ENCODE measurements at places on chromosomes 11 and 22. TPM values are rescaled to one million over a fixed set of nuclear protein-coding genes. Genes with fewer than 3 reads are reported as not detected.

Gene NNMT
- 7.9 TPM for total RNA-seq

DNA sequence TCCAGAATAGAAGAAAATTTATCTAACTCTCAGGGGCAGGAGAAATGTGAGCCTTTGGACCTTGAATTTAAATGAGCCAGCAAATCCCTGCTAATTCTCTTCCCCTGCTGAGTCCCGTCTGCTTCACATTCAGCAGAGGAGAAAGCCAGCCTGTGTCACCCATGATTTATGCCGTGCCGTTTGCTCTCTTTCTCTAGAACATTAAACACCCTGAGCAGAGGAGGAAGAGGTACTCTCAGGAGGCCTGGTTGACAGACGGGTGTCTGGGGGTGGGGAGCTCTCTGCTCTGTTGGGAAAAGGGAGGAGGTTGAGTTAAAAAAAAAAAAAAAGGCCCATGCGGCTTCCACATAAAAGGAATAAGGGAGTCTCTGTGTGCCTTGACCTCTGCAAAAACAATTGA, 11.3 kb upstream of the MTMR3 start:
- no peak for DNase-seq

- DNase-seq: no peak
Observed at GRCh38 chr22:35410663-35411034, 10.7 kb downstream of the MCM5 start.

GRCh38 chr22:36807627-36808026, 9.2 kb downstream of the PVALB start:
- DNase-seq: no peak

- DNase-seq: no peak
Observed at GRCh38 chr22:36327922-36328551, 59.7 kb downstream of the MYH9 start.

Gene JHY
- 4.2 TPM for total RNA-seq

GRCh38 chr11:110497231-110497978, 67.7 kb downstream of the FDX1 start:
- DNase-seq: no peak

Gene OLFML1
- total RNA-seq: 0.66 TPM

Gene TUBGCP6
- total RNA-seq: 19.2 TPM

DNA sequence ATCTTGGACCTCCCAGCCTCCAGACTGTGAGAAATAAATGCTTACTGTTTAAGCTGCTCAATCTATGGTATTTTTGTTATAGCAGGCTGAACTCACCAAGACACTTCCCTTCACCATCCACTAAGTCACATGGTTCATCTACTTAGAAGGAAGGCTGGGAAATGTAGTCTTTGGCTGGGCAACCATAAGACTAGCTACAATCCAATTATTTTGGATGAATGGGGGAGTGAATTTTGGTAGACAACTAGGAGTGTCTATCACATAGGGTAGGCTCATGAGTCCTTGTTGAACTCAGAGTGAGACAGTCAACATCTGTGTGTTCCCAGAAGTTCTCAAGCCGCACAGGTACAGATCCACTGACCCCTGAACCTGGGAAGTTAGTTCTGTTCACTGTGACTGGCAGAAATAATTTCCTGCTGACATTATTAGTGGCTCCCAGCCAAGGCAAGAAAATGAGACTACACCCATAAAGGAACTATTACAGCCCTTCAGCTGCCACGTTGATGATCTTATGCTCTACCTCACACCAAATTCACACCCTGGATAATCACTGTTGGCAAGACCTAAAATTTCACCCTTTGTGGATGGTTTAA, 3.1 kb upstream of the SLC35C1 start:
- no peak for DNase-seq

GRCh38 chr11:6667733-6668374, 12.2 kb upstream of the DCHS1 start:
- no peak for DNase-seq

GRCh38 chr11:86537541-86538222, 134.7 kb downstream of the ME3 start:
- no peak for DNase-seq

GRCh38 chr11:62497132-62497801, 49.3 kb downstream of the AHNAK start:
- DNase-seq: no peak

- peak; percentile 71 for DNase-seq
Observed at GRCh38 chr11:95453616-95454171, 222.7 kb upstream of the SESN3 start.

DNA sequence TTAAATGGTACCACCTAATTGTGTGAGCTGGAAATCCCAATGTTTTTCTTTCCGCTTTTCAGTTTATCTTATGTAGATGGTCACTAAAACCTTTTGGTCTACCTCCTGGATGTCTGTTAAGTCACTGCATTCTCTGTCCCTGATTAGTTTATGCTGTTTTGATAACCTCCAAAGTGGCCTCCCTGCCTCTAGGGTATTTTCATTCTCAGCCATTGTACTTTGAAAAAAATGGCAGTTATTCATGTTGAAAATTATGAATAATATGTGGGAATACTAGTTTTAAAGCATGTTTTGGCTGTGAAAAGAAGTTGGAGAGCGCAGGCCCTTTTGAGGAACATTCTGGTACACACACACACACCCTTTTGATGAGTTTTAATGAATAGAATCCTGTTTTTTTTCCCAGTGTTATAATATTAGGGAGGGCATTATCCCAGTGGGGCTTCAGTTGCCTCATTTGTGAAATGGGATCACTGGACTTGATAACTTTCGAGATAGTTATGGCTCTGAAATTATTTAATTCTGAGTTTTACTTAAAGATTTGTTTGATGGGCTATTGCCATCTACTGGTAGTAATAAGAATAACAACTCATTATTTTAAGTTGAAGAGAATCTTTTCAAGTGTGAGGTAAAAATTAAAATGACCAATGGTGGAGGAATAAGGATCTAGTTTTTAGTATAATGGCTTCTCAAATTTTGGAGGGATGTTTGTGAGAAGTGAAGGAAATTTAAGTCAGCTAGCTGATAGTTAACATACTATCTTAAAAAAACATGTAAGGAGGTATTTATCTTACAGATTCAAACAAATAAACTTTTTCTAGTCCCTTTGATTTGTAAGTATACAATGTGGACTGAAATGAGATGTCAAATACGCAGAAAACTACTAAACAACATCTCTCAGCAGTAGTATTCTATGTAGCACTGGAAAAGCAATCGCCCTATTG, 3.9 kb downstream of the FDX1 start:
- DNase-seq: no peak

Gene GAS2
- total RNA-seq: 7.7 TPM

DNA sequence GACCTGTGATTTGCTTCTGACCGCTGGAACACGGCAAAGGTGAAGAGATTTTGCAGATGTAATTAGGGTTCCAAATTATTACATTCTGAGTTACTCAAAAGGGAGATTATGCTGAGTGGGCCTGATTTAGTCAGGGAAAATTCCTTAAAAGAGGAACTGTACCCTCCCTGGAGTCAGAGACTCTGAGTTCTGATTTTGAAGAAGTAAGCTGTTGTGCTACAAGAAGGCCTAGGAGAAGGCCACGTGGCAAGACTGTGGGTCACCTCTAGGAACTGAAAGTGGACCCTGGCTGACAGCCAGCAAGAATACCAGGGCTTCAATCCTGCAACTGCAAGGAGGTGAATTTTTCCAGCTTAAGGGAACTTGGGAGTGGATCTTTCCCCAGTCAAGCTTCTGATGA, 45.3 kb downstream of the CHRDL2 start:
- DNase-seq: no peak

GRCh38 chr11:100857236-100858005, 170.3 kb downstream of the ARHGAP42 start:
- no peak for DNase-seq

Gene CD3E
- 0.91 TPM for total RNA-seq

GRCh38 chr22:30247974-30248373, 1.4 kb upstream of the LIF start:
- DNase-seq: no peak

GRCh38 chr11:2877474-2877873, 8.1 kb downstream of the CDKN1C start:
- DNase-seq: no peak

- DNase-seq: no peak
Observed at GRCh38 chr11:84173078-84173477, 886.9 kb upstream of the CCDC90B start.

Gene PATE2
- total RNA-seq: not detected

Gene ARHGAP20
- 0.09 TPM for total RNA-seq

DNA sequence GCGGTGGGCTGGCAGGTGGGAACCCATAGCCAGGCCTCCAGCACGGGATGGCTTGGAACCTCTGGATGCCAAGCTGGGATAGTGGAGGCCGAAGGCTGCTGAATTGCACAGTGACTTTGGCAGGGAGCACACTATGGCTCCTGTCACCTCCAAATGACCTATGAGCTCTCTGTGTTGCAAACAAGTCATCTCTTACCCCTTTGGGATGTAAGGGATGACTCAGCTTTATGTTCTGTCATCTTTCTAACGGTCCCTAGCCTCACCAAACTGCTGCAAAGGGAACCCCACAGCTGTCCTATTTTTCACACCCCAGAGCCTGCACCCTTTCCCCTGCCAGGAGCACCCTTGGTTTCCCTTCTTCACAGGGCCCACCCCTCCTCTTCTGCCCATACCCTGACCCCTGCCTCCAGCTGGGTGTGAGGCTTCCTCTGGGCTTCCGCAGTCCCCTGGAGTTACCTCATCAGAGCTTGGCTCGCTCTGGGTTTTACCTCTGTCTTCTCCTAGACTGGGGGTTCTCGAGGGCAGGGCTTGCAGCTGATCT, 2.7 kb upstream of the SCUBE1 start:
- DNase-seq: no peak

Gene DTX4
- 8.6 TPM for total RNA-seq

DNA sequence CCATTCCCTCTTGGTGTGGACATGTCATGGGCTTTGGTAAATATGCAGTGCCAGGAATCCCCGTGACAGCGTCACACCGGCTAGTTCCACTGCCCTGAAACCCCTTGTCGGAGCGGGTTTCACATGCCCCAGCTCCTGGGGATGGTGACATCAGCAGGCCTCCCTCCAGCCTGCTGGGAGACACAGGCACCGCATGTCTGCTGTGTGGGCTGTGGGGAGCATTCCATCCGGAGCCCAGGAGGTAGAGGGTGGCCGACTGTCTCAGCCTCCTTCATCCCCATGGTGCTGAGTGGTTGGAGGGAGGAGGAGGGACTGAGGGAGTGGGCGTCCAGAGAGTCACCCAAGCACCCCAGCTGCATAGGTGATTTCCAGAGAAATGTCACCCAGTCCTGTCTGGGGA, 1161.1 kb downstream of the BRD1 start:
- DNase-seq: no peak
